ENCODE measurements at places on chromosomes 4 and X.

- no peak for DNase-seq
Observed at GRCh38 chr4:137083571-137084135, 448.6 kb downstream of the PCDH18 start.

DNA sequence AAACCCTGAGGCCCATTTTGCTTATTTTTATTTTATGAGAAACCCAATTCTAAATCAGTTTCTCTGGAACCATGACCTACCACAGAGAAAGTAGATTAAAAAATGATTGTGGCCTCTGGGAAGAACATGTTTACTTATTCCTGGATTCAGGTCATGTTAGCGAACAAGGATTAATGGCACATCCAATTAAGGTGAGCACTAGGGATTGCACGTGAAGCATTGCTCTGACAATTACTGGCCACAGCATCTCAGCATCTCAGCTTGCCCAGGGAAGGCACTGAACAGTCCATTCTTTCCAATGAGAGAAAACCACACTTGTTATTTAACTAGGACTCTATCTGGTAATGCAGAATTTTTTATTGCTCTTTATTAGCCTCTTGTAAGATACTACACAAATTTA lies 119.8 kb downstream of the ZNF330 start:
- DNase-seq = no peak

DNA sequence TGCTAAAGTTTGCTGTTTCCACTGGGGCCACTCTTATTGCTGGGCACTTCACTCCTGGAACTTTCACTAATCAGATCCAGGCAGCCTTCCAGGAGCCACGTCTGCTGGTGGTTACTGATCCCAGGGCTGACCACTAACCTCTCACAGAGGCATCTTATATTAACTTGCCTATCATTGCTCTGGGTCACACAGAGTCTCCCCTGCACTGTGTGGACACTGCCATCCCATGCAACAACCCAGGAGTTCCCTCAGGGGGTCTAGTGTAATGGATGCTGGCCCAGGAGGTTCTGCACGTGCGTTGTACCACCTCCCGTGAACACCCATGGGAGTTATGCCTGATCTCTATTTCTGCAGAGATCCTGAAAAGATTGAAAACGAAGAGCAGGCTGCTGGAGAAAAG lies 41.8 kb upstream of the IQSEC2 start:
- no peak for DNase-seq

- no peak for DNase-seq
Observed at GRCh38 chr4:114146947-114147618, 167.6 kb upstream of the ARSJ start.

GRCh38 chr4:185513489-185514181 lies 21.7 kb downstream of the PDLIM3 start:
- no peak for DNase-seq

DNA sequence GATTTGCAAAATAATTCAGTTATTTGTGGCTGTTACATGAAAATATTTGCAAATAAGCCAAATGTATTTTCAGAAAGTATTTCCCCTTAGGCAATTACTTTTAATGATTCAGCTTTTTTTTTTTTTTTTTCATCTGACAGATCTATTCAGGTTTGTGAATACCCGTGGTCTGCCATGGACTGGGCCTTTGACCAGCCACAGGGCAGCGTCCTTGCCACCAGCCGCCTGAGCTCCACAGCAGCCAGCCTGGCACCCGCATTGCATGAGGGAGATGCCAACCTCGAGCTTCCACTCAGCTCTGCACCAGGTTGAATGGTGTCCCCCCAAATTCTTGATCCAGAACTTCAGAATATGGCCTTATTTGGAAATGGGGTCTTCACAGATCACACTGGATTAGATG lies 14.7 kb downstream of the TMEM271 start:
- no peak for DNase-seq

GRCh38 chr4:22170353-22170752 lies 221.8 kb upstream of the KCNIP4 start:
- no peak for DNase-seq

DNA sequence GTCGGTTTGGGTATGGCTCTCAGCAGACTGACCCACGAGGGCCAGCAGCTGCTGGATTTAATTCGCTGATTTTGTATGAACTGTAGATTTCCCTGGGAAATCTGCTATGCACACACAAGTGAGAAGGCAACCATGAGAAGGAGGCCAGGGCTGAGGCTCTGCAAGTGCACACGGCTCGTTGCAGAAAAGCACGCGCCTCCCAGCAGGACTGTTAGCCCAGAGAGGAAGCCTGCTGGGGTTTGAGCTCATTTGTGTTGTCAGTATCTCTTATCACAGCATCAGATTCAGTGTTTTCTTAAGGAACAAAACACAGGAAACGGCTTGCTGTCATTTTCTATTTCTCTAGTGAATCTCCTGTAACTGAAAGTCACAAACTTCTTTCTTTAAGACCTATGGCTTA lies 296.2 kb upstream of the FAT1 start:
- DNase-seq = no peak

GRCh38 chr4:56818797-56819196 lies 2.7 kb downstream of the SPINK2 start:
- DNase-seq = no peak

- DNase-seq = no peak
Observed at GRCh38 chrX:46447384-46447783, 97.8 kb downstream of the ZNF674 start.

DNA sequence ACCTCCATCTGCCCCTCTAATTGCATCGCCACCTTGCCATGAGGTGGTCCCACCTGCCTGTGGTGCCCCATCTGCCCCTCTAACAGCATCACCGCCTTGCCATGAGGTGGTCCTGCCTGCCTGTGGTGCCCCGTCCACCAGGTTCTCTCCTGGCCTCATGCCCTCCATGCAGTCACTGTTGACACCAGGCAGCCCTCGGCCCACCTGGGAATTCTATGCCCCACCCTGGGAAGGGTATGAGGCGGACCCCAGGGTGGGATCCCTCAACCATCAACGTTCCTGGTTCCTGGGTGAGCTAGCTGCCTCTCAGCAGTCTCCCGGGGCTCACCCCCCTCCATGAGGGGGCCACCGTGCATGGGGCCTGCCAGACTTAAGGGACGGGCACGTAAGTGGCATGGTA lies 38.9 kb downstream of the ACOX3 start:
- DNase-seq = no peak

GRCh38 chrX:150863191-150863590 lies 35.3 kb downstream of the CD99L2 start:
- DNase-seq = no peak

GRCh38 chrX:133405498-133406185 lies 9.6 kb downstream of the GPC4 start:
- no peak for DNase-seq

- DNase-seq = no peak
Observed at GRCh38 chrX:154043003-154043763, 23.5 kb upstream of the IRAK1 start.

DNA sequence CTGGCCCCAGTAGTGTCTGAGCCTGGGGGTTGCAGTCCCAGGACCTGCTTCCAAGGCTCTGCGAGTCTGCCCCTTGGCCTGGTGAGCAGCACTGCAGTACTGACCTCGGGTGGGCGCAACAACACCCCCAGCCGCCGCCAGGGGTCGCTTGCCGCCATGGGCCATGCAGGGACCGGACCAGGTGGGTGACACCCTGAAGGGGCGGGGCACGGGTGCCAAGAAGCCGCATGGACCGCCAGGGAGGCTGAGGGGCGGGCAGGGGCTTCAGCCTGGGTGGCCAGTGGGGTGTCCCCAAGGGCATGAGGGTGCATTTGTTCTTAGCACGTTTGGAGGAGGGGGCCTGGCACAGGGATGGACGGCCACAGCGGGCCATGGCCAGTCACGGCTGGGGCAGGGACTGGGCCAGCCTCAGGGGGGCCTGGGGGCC lies 25.0 kb downstream of the TACC3 start:
- peak; percentile 59 for DNase-seq

GRCh38 chrX:17744896-17745523 lies 7.7 kb downstream of the SCML1 start:
- DNase-seq = no peak

DNA sequence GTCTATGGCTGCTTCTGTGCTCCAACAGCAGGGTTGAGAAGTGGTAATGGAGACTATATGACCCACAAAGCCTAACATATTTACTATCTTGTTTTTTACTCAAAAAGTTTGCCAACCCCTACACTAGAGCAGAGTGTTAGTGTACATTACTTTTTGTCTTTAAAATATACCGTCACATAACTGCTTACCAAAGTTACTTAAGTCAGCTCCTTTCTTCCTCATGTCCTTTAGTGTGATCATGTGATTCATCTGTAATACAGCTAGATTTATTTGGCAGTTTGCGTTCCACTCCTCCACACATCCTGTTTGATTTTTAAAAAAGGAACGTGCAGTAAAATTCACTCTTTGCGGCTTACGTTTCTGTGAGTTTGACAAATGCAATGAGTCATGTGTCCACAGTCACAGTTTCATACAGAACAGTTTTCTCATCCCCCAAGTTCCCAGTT lies 162.4 kb upstream of the GPRIN3 start:
- DNase-seq = no peak

DNA sequence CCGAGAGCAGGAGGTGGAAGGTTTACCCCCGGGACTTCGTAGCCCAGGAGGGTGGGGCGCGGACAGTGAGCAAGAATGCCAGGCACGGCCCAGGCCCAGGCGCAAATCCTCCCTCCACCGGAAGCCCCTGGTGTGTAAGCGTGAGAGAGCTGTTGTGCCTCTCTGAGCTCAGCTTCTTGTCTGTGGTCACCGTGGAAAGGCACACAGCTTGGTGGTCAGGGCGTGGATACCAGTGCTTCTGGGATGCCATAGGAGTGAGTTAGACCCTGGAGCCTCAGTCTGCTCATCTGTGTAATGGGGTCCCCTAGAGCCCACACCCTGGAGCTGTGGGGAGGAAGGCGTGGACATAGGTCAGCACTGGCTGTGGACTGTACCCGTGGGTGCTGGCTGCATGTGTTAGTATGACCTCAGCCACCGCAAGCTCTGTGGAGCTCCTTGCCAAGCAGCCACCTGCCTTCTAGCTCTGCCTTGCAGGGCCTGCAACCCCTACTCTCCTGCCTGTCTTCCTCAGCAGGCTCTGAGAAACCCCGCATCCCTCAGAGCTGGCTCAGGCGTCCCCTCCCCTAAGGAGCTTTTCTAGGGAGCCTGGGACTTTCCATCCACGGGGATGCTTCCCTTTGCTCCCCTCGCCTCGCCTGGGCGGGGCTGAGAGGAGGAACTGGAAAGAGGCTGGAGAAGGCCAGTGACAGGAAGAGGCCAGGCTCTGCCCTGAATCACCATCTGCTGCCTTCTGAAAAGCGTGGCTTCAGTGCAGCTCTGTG lies 28.0 kb upstream of the AFAP1 start:
- DNase-seq = no peak

GRCh38 chr4:158741326-158742021 lies 18.3 kb upstream of the PPID start:
- DNase-seq = no peak

GRCh38 chr4:22672519-22672918 lies 20.2 kb upstream of the GBA3 start:
- no peak for DNase-seq

GRCh38 chr4:74109116-74109869 lies 10.3 kb upstream of the CXCL2 start:
- DNase-seq = no peak

DNA sequence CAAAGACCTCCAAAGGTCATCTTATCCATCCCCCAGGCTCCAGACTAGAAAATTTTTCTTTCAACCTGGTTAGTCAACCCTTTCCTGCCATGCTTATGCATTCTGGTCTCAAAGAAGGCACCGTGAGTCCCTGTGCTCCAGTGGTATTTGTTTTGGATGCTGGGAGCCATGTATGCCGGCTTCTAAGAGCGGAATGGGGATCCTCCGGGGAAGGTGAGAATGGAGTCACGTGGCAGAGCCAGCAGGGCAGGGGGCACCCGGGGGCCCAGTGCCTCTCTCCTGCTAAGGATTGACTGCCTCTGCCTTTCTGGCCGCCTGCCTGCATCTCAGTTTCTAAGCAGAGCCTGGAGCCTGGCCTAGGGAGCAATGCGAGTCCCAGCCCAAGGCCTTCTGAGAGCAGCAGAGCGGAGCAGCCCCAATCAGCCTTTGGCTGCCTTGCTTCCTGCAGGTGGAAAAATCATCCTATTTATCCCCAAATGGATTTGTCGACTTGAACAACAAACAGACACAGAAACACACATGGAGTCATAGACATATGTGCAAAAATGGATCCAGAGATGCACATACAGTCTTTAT lies 141.0 kb downstream of the PJA1 start:
- DNase-seq = no peak

GRCh38 chr4:14392378-14392777 lies 609.9 kb upstream of the CPEB2 start:
- no peak for DNase-seq

Data from stimulated activated CD8-positive, alpha-beta memory T cell treated with anti-CD3 and anti-CD28 coated beads, Interleukin-4, amount 100 ng/mL, for 4 hours (primary cell).